ENCODE measurements at places on chromosomes 16 and 17.

- no peak for DNase-seq
Observed at GRCh38 chr17:29622337-29623282, at the start of gene CORO6. TSS of gene CORO6 (minus strand) at chr17:29622912. CDS start at chr17:29621421, 1,491 bp downstream.

DNA sequence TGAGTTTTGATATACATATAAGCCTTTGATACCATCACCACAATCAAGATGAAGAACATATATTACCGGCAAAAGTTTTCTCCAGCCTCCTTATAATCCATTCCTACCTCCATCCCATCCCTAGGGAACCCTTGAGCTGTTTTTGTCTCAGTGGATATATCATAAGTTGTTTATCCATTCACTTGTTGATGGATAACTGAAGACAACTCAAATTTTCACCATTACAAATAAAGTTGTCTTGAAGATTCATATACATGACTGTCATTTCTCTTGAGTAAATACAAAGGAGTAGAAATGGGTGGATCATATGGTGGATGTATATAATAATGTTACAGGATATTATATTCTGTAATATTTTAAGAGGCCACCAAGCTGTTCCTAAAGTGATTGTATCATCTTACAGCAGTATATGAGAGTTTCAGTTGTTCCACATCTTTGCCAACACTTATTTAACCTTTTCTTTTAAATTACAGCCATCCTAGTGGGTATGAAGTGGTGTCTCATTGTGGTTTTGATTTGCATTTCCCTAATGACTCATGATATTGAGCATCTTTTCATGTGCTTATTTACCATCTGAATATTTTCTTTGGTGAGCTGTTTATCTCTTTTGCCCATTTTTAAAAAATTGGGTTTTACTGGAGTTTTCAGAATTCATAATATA is 17.4 kb downstream of the NF1 start:
- no peak for DNase-seq

GRCh38 chr17:20207262-20207985 is 198.3 kb downstream of the SPECC1 start:
- no peak for DNase-seq

DNA sequence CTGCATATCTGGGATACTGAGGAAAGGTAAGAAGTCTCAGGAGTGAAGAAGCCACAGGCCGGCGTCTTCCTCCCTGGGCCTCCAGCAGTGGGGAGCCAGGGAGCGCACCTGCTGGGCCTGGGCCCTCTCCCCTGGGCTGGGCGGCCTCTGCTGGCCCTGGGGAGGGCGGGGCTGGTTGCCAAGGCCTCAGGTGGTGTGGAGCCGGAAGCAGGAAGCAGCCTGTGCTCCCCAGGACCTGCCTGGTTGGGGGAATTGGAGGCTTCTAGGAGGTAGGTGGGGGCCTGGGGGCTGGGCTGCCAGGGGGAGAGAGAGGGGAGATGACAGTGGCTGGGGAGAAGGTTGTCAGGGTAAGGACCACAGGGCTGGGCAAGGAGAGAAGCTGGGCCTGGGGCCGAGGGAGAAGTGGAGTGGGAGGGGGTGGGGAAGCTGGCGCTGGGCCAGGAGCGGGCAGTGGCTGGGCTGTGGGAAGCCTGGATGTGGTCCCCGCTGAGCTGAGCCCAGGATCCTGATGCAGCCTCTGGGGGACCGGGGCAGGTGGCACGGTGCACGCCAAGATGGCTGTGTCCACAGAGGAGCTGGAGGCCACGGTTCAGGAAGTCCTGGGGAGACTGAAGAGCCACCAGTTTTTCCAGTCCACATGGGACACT is at the start of gene SMIM22:
Gene SMIM22 (plus strand): TSS at position 189 of the 647 bp plus-strand sequence. CDS start 366 bp downstream, at position 555.
- DNase-seq, result no peak

DNA sequence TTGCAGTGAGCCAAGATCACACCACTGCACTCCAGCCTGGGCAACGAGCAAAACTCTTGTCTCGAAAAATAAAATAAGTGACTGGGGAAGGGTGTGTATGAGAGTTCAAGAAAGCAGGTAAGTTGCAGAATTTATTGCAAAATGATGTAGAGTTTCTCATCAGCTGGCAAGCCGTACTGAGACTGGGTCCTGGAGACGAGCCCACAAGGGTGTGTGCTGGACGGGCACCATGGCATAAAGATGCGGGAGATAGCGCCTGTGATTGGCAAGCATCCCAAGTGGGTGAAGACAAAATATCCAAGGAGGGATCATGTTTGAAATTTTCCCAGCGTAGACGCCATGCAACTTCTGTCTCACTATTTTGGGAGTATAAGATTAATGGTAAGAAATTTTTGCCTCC is 59.4 kb downstream of the WNT3 start:
- DNase-seq, result no peak

DNA sequence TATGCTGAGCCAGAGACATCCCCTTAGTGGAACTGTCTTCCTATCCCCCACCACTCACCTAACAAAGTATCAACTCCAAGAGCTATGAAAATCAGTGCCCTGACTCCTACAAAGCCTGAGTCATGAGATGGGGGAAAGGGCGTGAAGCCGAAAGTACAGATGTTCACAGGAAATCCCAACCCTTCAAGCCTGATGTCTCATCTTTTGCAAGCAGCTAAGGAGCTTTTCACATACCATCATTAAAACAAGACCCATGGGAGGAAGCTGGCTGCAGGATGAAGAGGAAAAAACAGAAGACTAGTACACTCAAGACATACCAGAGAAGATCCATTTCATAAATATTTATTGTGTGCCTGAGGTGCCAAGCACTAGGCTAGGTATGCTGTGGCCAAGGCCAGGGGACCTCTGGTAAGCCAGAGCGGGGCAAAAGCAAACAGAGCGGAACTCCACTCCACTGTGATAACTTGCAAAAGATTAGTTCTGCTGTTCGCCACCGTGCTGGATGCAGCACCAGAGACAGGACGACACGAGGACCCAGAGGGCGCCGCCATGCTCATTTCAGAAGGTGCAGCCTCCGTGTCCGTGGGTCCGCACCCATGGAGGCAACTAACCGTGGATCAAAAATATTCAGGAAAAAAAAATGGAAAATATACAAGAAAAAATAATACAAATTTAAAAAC is 4.5 kb upstream of the MNT start:
- no peak for DNase-seq

GRCh38 chr16:1909561-1910231 is 8.5 kb downstream of the HS3ST6 start:
- DNase-seq, result no peak

DNA sequence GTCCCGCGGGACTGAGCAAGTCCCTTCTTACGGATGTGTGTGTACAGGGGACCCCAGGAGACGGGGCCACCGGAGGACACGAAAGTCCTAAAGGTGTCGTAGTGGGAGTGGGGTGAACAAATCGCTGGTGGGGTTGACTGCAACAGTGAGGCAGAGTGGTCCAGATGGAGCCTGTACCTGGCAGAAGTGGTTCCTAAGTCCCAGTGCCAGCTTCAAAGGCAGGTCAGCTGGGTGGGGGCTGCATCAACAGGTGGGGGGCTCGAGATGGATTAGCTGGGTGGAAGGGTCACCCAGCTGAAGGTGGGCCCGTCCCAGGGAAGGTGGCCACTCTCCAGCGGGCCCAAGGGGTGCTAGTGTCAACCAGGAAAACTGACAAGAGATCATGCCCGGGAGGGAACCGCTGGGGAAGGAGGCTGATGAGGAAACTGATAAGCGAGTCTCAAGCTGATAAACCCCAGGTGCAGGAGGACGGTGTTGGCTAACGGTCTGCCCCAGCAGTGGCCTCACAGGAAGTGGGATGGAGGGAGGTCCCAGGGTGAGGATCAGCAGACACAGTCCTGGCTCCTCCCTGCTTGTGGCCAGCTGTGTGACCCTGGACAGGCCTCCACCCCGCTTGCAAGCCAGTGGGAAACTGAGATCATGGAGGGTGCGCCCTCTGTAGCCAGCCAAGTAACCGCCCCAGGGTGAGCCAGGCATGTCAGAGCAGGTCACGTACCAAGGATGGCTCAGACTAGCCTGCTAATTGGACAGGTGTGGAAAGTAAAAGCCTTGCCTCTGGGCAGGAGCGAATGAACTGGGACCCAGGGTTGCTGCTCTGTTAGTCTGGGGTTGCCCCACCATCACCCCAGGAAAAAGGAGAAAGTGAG is 1.0 kb downstream of the ORAI3 start:
- no peak for DNase-seq

GRCh38 chr17:55734128-55734781 is 11.6 kb upstream of the TMEM100 start:
- DNase-seq, result no peak

- DNase-seq, result no peak
Observed at GRCh38 chr17:45692661-45693060, 91.5 kb upstream of the CRHR1 start.

GRCh38 chr16:81767987-81768592 is 11.0 kb upstream of the PLCG2 start:
- DNase-seq, result no peak

DNA sequence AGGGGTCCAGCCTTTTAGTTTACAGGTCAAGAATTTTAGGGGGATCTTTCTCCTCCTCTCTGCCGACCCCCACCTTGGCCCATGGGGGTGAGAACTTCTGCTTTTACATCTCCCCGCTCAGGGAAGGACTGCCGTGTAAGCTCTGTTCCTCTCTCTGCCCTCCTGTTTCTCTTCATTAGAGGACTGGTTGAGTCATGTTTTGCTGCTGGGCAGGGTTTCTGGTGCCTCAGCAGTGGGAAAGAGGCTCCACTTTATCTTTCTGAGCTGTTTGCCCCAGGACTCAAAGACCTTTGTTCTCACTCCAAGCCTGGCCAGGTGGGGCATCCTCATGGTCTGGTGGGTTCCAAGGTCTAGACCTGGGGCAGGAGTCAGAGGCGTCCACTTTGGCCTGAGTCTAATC is 93.0 kb downstream of the UTP18 start:
- DNase-seq, result no peak

GRCh38 chr16:65309354-65309753 is 187.5 kb upstream of the CDH11 start:
- DNase-seq, result no peak

DNA sequence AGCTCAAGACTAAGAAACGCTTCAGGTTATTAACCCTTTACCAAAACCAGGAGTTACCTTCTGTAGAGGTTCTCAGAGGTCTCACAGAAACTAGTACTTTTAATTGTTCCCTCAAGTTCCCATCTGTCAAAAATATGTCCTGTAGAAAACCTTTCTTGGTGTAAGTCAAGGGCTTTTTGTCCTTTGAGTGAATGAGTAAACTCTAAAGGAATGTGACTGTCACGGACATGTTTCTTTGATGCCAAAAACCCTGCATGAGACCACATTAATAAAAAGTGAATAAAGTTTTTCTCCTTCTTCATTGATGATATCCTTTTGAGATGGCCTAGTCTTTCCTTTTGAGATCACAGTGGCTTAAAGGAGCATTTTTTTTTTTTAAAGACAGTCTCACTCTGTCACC is 102.9 kb downstream of the NLK start:
- DNase-seq, result no peak

DNA sequence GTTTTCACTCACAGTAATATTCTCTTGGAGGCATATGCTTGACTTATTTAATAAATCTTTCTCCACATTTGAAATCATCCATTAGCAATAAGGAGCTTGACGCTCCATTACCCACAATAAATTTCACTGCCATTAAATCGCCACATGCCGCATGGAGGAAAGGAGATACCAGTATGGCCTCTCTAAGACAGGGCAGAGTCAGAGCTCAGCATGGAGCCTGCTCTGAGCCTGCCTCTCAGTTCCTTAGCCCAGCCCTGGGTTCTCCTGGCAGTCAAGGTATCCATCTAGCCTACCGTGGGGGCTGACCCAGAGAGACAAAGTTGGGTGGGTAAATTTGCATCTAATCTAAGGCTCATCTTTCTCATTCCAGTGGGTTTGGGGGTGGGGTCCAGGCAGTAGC is 80.3 kb upstream of the CES5A start:
- no peak for DNase-seq

- DNase-seq, result peak; percentile 66
Observed at GRCh38 chr17:59753522-59754467, 46.3 kb downstream of the VMP1 start.

GRCh38 chr17:72346306-72346705 is 225.5 kb downstream of the SOX9 start:
- no peak for DNase-seq

GRCh38 chr17:75308732-75309629 is 19.7 kb upstream of the SLC25A19 start:
- DNase-seq, result no peak

GRCh38 chr16:2786061-2786825 is 1.1 kb downstream of the PRSS33 start:
- no peak for DNase-seq

DNA sequence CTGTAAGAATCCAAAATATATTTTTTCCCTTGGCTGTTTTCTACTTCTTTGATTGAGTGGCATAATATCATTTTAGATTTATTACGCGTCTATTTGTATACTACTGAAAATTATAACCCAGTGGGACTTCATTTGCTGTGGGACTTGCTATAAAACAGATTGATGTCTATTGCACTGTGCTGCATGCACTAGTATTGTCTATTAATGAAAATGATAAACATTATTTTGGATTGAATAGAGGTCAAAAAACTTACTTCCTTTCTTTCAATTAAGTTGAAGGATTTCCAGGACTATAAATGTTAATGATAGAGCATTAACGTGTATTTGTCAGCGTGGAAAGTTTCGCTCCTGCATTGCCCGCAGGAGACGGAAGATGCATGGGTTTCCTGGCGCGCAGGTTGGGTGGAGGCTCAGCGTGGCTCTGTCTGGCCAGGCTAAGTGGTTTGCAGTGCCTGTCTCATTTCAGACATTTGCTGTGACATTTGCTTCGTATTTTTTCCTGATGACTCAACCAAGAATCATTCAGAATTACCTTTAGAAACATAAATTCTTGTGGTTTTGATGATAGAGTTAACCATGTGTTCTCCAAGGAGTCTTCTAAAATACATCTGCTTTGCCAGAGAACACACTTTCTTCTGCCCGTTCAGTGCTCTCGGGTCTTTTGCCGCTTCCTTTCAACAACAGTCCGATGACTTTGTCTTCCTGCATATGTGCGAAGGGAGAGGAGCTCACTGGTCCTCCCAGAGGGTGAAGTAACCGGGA is 216.7 kb downstream of the RPTOR start:
- no peak for DNase-seq

- no peak for DNase-seq
Observed at GRCh38 chr17:30926516-30926915, 4.8 kb downstream of the ADAP2 start.

GRCh38 chr17:10428781-10429180 is 7.0 kb upstream of the MYH8 start:
- no peak for DNase-seq

DNA sequence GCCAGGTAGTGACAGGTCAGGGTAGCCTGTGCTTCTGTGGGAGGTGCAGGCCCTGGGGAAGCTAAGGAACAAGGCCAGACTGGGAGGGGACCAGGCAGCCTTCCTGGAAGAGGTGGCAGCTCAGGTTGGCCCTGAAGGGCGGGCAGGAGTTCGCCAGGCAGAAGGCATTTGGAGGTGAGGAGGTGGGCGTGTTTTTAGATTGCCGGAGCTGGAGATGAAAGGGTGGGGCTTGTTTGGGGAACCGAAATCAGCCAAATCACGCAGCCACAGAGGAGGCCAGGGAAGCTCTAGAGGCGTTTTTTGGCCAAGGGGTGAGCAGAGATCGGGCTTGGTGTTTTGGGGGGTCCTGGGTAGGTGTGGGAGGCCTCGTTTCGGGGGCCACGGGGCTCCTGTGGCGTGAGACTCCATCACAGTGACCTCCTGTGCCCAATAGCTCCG is 7.6 kb downstream of the ADCY7 start:
- no peak for DNase-seq

- DNase-seq, result no peak
Observed at GRCh38 chr16:3187798-3188674, at the start of gene OR1F1. TSS of gene OR1F1 (plus strand) at chr16:3188204.
